ENCODE measurements at places on chromosomes 11 and 22.

DNA sequence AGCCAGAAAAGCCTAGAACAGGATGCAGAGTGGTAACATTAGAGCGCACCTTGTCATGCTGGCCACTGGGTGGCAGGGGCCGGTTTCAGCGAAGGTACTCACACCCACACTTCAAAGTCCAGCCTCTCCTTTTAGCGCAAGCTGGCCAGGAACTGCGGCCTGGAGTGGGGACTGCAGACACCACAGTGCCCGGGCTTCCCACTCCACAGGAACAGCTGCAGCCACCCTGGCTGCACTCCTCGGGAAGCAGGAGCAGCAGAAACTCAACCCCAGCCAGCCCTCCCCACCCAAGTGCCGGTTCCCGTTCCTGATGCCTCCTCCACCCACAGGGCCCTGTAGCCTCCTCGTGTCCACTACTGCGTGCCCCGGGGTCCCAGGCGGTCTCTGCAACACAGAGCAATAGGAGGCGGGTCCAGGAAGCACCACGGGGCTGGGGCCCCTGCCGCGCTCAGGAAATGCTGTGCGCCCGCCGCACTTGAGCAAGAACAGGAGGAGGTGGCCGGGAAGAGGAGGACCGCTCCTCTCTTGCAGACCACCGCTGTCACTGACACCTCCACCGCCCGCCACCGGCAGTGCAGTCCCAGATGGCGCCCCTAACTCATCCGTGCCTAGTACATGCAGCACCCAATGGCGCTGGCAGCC lies 2.2 kb downstream of the RFPL2 start:
- ATAC-seq, result no peak

DNA sequence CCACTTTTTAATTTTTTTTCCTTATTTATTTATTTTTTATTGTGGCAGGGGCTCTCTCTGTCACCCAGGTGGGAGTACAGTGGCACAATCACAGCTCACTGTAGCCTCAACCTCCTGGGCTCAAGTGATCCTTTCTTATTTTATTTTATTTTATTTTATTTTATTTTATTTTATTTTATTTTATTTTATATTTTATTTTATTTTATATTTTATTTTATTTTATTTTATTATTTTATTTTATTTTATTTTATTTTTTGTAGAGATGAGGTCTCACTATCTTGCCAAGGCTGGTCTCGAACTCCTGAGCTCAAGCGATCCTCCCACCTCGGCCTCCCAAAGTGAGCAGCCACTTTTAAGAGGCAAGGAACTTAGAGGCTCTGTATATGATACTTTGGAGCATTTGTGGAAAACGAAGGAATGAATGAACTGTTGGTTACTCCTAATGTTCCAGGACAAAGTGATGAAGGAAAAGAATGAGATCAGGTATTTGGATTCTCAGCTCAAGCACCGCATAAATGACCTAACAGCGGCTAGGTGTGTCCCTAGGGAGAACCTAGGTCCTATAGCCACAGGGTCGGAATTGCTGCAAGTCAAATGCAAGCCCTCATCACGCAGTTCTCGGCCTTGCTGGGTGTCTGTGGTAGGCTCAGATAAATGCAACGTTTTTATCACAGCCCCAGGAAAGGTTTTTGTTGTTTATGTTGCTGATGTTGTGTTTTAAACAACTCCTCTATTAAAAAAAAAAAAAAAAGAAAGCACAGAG lies 36.5 kb downstream of the ASCL2 start:
- ATAC-seq, result no peak

GRCh38 chr11:22703040-22703439 lies 36.6 kb downstream of the GAS2 start:
- no peak for ATAC-seq

DNA sequence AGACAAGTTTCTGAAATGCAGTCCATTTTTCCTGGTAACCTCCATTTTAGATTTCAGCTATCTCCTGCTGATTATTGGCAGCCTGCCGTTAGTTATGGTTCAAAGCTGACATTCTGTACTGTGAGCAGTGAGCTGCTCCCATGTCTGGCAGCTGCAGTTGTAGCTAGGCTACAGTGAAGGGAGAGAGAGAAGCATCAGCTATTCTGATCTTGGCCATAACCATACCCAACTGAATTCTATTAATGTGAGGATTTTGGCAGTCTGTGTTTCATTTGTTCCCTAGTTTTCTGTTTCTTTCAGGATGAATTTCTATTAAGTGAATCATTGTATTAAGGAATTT lies 33.4 kb downstream of the SIK2 start:
- ATAC-seq, result no peak

- peak; percentile 94 for ATAC-seq
Measured at GRCh38 chr11:58999291-58999680, 60.0 kb downstream of the GLYATL1 start.

- no peak for ATAC-seq
Measured at GRCh38 chr11:104484804-104485554, 321.0 kb upstream of the PDGFD start.

DNA sequence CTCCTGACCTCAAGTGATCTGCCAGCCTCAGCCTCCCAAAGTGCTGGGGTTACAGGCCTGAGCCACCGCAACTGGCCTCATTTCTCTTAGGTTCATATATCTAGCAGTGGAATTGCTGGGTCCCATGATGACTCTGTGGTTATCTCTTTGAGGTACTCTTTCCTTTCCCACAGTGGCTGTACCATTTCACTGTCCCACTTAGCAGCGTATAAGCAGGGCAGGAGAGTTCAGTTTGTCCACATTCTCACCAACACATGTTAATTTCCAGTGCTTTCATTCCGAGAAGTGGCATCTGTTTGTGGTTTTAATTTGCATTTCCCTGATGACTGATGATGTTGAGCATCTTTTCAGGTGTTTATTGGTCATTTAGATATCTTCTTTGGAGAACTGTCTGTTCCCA lies 16.4 kb downstream of the PRR5 start:
- peak; percentile 70 for ATAC-seq

GRCh38 chr22:41913040-41913719 lies 1.7 kb downstream of the SHISA8 start:
- no peak for ATAC-seq

All from stimulated activated memory B cell treated with anti-CD40 and anti-IgM and Interleukin-4, amounts not matched to agents 10 μg/mL and 1 μg/mL and 100 μg/mL, for 72 hours (primary cell).